ENCODE measurements at places on chromosomes 4 and X.

GRCh38 chr4:23333946-23334878 lies 555.6 kb downstream of the PPARGC1A start:
- no peak for DNase-seq

DNA sequence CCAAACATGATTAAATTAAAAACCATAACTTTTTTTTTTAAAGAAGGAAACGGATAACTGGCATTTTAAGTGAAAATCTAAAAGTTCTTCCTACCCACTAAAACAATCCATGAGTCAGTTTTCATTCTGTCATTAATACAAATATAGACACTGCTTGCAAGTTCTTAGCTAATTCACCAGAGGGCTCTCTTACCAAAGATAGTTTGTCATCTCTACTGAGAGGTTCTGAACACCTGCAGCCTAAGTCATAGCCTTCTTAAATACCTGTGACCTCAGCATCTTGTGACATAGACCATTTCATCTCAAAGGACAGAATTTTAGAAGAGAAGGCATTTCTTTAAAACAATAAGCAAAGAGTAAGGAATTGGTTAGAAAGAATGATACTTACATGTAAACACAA lies 65.3 kb upstream of the FAM120C start:
- DNase-seq: peak; percentile 31

GRCh38 chr4:79923281-79923680 lies 149.7 kb downstream of the ANTXR2 start:
- no peak for DNase-seq

DNA sequence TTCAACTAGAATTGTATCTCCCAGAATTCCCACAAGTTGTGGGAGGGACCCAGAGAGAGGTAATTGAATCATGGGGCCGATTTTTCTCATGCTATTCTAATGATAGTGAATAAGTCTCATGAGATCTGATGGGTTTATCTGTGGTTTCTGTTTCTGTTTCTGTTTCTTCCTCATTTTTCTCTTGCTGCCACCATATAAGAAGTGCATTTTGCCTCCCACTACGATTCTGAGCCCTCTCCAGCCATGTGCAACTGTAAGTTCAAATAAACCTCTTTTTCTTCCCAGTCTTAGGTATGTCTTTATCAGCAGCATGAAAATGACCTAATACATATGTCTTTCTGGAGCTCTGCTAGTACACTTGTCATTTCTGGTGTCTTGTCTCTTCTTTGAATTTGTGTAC lies 22.1 kb upstream of the OR13H1 start:
- DNase-seq: no peak

GRCh38 chr4:36332023-36332781 lies 50.8 kb downstream of the DTHD1 start:
- no peak for DNase-seq

DNA sequence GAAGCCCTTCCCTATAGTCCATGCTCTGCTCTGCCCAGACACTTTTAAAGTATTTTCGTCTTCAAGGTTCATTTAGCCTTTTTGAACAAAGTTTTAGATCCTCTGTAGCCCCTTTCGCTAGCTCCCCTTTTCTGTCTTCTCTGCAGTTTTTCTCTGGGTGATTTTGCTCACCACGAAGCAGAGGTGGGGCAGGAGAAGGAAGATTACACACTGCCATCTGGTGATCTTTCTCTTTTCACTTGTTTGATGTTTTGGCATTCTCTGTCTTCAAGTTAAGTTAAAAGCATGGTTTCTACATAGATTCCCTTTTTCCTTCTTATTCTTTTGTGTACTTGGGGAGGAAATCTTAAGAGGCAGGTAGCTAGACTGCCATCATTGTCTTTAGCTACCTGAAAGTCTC lies 43.9 kb downstream of the CC2D2A start:
- no peak for DNase-seq

DNA sequence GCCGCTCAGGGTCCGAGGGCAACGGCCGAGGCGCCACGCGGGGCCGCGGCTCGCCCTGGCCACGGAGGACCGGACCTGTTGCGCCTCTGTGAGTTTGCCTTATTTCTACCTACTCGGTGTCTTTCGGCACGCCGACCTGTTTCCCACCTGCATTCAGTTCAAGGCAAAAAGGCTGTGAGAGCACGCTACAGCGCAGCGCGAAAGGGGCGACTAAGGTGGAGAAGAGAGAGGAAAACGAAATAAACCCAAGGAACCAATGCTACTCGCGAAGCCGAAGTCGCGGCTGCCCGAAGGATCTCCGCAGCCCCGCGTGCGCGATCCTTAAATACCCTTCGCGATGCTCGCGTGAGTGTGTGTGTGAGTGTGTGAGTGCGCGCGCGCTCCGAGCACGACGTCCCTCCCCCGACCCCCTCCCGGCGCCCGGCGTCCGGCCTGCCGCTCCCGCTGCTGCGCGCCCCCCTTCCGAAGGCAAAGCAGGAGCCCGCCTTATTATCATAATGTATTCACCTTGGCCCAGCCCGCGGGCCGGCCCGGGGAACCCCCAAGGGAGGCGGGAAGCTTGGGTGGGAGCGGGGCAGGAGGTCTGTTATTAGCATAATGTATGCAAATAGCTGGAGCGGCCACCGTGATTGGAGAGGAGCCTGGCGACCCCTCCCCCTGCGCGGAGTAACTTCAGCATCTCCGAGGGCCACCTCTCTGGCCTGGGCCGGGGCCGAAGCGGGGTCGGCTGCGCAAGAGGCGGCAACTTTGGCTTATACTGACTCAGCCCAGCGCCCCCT lies at the start of gene COL25A1:
Gene COL25A1, minus strand, starts transcription at position 298 of the 779 bp plus-strand sequence.
- no peak for DNase-seq

DNA sequence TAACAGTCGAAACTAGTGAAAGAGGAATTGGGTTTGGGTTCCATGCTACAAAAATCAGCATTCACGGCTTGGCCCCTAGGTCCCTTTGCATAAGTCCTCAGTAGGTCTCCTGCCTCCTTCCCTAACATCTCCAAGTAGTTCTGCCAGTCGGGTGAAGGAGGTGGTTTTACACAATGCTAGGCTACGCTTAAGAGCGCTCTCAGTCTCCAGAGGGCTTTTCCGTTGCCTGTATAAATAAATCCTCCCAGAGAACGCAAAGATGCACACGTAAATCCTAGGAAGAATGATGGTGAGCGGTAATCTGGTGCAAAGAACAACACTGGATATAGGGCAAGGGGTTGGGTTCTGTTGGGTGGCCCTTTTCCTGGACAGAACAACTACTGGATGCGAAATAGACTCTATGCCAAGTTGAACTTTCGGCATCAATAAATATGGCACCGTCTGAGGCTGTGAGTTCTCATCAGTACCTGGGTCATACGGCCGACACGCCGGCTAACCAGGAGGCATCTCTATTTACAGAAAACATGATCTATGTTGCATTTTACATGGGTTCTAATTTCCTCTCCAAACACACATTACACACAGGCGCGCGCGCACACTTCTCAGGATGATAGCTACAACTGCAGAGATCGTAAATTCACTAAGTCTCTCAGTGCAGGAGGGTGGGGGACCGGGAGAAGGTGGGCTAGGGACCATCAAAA lies 1.3 kb downstream of the CAMK2D start:
- DNase-seq: peak; percentile 52

DNA sequence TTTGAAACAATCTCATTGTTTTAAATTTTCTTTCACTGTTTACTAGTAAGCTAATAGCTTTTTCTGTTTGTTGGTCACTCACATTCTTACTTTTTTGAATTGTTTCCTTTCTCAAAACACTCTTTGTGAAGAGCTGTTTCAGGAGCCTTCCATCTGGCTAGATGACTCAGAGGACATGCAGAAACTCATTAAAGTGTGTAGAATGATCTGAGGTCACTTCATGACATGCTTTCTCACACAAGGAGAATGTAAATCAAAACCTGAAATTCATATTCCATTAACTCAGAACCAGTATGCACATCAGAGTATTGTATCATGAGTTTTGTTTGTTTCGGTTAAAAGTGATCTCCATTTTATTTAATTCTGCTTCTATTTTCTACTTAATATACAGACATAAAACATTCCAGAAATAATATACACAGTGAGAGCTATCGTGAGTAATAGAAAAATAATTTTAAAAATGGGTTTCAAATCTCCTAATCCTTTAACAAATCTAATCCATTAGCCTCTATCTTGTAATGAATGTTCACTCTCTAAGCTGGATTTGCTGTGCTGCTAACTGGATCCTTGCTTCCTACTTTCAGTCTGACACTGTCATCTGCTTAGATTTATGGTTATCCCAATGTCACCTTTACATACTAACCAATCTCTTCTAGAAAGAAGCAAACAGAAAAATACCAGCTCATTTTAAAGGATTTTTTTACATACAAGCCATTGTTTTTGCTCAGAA lies 449.6 kb downstream of the FSTL5 start:
- DNase-seq: peak; percentile 70

- peak; percentile 59 for DNase-seq
These were observed 106.3 kb upstream of the BOD1L1 start for GRCh38 chr4:13733817-13734216.

GRCh38 chrX:68942104-68942503 lies 113.3 kb downstream of the EFNB1 start:
- no peak for DNase-seq

GRCh38 chrX:18076434-18076833 lies 144.3 kb downstream of the BEND2 start:
- no peak for DNase-seq

DNA sequence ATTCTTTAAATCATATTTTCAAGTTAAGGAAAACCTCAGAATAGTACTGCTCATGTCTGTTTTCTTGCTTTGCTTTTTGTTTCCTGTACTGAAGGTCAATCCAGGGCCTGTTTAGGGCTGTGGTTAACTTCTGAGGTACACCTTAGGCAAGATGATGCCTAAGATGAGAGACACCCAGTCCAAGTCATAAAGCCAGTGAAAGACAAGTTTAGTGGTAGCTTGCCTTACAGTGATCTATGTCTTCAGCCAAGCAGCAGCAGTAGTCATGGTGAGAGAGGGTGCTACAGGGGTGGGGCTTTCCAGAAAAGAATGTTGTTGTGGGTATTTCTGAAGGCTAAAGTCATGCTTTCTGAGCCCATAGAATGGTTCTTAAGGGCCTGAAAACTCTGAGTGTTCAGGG lies 173.7 kb downstream of the VSIG4 start:
- DNase-seq: no peak

DNA sequence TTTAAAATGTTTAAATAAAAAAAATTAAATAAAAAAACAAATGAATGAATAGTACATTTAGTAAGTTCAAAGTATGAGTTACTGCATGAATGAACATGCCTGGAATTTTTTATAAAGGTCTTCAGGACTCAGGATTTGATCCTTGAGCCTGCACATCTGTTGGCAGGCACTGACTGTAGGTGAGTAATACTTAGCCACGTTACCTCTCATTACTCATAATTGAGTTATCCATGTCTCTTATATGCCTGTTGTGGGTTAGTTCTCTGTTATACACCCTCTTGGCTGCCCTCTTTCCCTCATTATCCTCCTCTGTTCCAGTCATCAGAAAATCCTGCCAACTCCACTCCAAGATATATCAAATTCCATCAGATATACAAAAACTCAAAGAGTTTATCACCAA lies 276.0 kb downstream of the FBXW7 start:
- no peak for DNase-seq

GRCh38 chrX:46125111-46125510 lies 420.1 kb downstream of the ZNF674 start:
- DNase-seq: no peak

GRCh38 chrX:100072336-100072735 lies 337.7 kb downstream of the PCDH19 start:
- no peak for DNase-seq

- DNase-seq: no peak
These were observed 463.9 kb upstream of the PCDH7 start for GRCh38 chr4:30256116-30256832.

- no peak for DNase-seq
These were observed 4.9 kb upstream of the HAUS7 start for GRCh38 chrX:153475271-153475670.

GRCh38 chr4:61431131-61431530 lies 231.0 kb downstream of the ADGRL3 start:
- no peak for DNase-seq

DNA sequence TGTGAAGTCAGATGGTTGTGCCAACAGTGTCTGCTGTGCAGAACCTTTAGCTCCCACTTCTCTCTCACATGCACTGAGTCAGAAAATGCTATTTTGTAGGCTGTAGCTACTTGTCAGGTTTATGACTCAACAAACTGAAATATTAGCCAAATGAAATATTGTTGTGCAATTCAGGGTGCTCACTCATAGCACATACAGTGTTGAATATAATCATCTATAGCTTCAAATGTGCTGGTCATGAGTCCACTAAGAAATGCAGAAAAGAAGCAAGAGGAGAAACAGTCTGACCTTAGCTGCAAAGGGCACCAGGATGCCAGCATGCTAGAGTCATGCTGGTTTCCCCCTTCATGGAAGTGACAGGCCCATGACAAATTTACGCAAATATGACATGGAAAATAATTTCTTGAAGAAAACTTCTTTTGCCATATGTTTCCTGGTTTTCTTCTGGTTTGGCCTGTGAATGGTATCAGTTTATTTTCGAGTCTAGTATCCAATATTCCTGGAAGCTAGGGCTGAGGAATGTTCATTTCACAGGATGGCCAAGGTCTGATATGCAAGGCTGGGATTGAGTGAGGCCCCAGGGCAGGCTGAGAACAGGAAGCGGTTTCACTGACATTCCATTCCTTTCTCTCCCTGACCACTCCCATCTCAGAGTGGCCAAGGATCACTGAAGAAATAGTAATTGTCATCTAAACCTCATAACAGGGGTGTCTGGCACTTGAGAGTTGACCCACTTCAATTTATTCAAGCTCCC lies 10.3 kb upstream of the CXCL2 start:
- no peak for DNase-seq
